Upper lobe of left lung (tissue), 6 donors: ENCODE measurements at places on chromosomes 11 and 22. TPM values are rescaled to one million over a fixed set of nuclear protein-coding genes. Genes with fewer than 3 reads are reported as not detected.

The KCNC1 gene
- not detected for total RNA-seq

The IFITM10 gene
- 8.7 TPM for total RNA-seq

The SERHL2 gene
- 1.1 TPM for total RNA-seq

The GDPD5 gene
- total RNA-seq, result 17.8 TPM

The BSCL2 gene
- 80.5 TPM for total RNA-seq

The DERL3 gene
- 4.2 TPM for total RNA-seq

The TMEM109 gene
- 140 TPM for total RNA-seq

GRCh38 chr11:134911514-134912180 is 499.6 kb upstream of the B3GAT1 start:
- DNase-seq, result no peak

GRCh38 chr11:78212586-78213371 is 24.1 kb downstream of the USP35 start:
- DNase-seq, result no peak

DNA sequence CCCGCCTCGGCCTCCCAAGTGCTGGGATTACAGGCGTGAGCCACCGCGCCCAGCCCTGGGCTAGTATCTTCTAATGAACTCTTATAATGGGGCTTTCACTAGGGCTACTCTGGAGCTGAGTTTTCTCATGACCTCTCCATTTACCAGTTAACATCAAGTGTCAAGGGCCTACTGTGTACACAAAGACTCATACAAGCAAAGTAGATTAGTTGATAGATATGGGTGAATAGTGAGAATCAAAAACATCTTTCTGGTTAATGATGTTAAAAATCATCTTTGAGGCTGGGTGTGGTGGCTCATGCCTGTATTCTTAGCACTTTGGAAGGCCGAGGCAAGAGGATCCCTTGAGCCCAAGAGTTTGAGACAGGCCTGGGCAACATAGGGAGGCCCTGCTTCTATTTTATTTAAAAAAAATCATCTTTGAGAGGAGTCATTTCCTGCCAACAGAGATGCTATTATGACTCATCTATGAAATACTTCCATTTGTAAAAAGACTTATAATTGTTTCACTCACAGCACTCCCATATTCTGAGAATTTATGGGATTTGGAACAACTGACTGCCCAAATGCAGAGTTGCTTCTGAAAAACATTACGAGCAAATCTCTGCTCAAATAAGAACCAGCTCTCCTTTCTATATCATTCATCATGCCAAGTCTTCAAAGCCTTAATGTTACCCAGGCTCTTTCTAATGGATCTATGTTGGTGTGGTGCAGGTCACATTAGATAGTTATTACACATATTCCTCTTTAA is 57.0 kb downstream of the GDPD4 start:
- DNase-seq, result no peak

- no peak for DNase-seq
Measured at GRCh38 chr22:22810018-22810427, 77.6 kb upstream of the IGLL5 start.

GRCh38 chr11:119149018-119149785 is at the start of gene ABCG4:
Gene ABCG4, plus strand, starts transcription at chr11:119149052. Its CDS starts 914 bp downstream, at chr11:119149966.
- DNase-seq, result peak; percentile 88

GRCh38 chr11:9473408-9473807 is 12.6 kb downstream of the ZNF143 start:
- DNase-seq, result no peak

- DNase-seq, result no peak
Measured at GRCh38 chr11:15059132-15059915, 14.1 kb upstream of the CALCB start.

DNA sequence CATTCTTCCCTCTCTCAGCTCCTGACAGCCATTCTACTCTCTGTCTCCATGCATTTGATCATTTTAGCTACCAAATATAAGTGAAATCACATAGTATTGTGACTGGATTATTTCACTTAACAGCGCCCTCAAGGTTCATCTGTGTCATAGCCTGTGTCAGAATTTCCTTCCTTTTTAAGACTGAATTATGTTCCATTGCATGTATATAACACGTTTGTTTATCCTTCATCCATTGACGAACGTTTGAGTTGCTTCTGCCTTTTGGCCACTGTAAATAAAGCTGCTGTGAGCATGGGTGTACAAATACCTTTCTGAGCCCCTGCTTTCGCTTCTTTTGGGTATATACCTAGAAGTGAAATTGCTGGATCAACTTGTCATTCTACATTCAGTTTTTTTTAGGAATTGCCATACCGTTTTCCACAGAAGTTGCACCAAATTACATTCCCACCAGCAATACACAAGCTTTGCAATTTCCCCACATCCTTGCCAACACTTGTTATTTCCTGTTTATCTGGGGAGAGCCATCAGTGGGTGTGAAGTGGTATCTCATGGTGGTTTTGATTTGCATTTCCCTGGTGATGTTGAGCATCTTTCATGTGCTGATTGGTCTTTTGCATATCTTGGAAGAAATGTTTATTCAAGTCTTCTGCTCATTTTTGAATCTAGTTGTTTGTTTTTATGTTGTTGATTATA is 17.5 kb downstream of the GLB1L2 start:
- DNase-seq, result no peak

DNA sequence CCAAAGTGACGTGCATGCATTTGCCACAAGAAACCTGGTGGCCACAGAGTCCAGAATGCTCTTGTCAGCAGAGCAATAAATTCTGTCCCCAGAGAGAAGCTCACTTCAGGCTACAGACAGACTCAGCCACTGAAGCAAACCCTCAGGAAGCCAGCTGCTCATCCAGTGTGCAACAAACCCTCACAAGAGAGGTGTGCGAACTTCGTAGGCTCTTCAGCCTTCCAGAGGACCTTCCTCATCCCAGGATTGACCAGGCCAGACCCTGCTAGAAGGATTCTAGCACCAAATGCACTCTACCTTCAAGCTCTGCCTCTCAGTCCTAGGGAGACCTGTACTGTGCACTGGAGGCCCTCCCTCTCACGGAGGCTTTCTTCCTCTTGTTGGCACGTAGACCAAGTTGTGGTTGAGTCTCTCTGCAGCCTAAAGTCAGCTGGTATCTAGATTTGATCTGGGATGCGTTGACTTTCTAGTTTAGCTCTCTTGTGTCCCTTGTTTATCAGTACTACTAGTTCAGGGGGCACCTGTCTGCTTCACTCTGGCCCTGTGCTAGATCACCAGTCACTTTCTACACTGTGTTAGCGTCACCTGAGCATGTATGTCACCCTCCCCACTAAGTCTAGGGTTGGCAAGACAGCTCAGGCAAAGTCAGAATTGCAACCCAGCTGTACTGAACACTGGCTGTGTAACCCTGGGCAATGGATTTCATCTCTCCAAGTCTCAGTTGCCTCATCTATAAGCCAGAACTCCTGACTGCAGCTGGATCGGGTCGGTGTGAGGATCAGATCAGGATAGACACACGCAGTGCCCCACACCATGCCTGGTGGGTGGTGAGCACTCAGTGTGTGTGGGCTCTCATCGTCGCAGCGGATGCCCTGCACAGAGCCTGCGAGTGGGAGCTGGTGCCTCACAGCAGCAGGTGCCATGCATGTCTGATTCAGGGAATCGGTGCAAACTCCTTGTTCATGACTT is 22.1 kb upstream of the TMPRSS13 start:
- DNase-seq, result no peak

DNA sequence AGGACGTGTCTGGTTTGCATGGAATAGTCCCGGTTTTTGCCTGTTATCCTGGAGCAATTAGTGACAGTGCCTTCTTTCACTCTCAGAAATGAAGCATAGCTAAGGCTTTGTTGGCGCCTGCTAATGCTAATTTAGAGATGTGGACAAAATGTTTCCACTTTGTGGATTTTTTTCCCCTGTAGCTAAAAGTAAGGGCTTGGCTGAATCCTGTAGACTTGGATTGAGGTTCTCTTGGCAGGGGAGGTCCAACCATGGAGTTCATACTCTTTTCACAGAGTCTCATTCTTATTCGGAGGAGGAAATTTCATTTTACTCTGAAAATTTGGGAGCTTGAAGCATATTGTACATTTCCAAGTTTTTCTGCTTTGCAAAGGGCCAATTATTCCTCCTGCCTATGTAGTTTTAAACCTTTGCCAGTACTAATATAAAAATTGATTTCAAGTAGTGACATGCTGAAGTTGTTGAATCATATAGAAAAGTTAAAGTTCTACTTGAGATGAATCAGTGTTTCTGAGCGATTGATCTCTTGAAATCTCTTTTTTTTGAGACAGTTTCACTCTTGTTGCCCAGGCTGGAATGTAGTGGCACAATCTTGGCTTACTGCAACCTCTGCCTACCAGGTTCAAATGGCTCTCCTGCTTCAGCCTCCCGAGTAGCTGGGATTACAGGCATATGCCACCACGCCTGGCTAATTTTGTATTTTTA is 20.0 kb downstream of the PPFIA1 start:
- no peak for DNase-seq

DNA sequence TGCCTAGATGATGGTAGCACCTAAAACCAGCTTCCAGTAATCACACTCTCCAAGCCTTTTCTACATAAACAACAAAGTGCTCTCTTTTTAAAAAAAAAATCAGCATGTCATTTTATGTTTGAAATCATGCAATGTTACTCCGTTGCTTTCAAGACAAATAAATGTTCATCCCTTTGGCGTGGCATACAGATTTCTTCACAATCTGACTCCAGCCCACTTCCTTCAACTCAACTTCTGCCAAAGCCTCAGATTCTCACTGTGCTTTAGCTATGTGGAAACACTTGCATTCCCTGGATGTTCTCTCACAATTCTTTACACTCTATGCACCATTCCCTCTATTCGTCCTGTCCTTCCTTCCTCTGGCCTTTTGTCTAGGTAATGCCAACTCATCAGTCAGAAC is 206.3 kb upstream of the BLID start:
- no peak for DNase-seq

- DNase-seq, result no peak
Measured at GRCh38 chr22:17804331-17805080, 30.2 kb upstream of the BID start.

GRCh38 chr11:102843489-102843888 is at the start of gene MMP3:
Gene MMP3, minus strand, starts transcription at chr11:102843609. Its CDS starts 63 bp downstream, at chr11:102843546.
- no peak for DNase-seq

DNA sequence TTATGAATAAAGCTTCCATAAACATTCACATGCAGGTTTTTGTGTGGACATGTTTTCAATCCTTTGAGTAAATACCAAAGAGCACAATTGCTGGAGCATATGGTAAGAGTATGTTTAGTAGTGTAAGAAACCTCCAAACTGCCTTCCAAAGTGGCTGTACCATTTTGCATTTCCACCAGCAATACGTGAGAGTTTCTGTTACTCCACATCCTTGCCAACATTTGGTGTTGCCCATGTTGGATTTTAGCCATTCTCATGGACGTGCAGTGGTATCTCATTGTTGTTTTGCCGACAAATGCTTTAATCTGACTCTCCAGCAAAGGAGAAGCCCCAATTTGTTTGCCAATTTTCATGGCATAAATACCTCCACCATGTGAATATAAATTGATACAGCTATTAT is 103.9 kb upstream of the TMEM45B start:
- DNase-seq, result no peak
